CD4-positive, alpha-beta T cell treated with Interleukin-15 for 4 hours (primary cell): ENCODE measurements at places on chromosomes 2 and 18.
A peak's percentile ranks its signal among the peaks of the same experiment; 100 is the strongest.

- DNase-seq = no peak
Observed at GRCh38 chr18:10768221-10768620, 242.4 kb downstream of the NAPG start.

- DNase-seq = no peak
Observed at GRCh38 chr2:54577035-54577434, 120.9 kb downstream of the SPTBN1 start.

GRCh38 chr2:201191132-201191875, 8.4 kb downstream of the CASP10 start:
- peak; percentile 55 for DNase-seq

- no peak for DNase-seq
Observed at GRCh38 chr2:191866675-191867506, 20.0 kb upstream of the CAVIN2 start.

DNA sequence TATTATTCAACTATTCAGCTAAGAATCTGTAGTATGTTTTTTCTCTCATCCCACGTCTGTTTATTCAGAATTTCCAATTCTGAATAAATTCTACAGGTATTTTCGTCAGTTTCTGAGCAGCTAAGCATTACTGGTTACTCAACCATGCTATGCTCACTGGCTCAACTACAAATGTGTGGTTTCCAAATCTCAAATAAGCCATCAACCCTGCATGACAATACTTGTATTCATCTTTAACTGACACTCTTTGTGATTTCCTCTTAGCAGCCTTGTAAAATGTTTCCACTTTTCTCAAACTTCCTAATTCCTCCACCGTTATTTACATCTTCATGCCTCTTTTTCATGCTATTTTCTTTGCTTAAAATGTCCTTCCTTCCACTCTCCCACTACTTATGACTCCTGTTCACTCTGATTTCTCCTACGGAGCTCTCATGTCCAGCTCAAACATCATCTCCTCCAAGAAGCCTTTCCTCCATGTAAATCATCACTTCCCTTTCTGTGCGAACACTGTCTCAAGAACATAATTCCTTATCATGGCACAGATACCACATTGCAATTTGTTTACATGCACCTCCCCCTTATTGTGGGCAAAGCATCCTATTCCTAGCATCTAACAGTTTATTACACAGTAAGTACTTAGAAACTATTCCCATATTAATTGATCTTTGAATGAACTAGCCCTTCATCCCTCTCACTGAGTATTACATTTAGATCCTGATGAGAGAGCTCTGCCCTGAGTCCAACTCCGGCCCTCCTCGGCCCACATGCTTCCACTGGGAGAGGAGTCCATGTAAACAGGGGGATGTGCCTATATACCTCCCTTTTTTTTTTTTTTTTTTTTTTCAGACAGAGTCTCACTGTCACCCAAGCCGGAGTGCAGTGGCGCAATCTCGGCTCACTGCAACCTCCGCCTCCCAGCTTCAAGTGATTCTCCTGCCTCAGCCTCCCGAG, 10.5 kb downstream of the CCDC88A start:
- DNase-seq = no peak

GRCh38 chr2:207417301-207417718, 112.5 kb upstream of the CREB1 start:
- DNase-seq = peak; percentile 1

GRCh38 chr2:421406-421805, 133.5 kb upstream of the ALKAL2 start:
- DNase-seq = no peak
